ENCODE measurements at places on chromosomes 16 and 17.
A peak's percentile ranks its signal among the peaks of the same experiment; 100 is the strongest.

GRCh38 chr17:57369509-57369945, 113.2 kb downstream of the MSI2 start:
- DNase-seq: no peak

GRCh38 chr17:62093188-62094155, 28.4 kb upstream of the MED13 start:
- no peak for DNase-seq

DNA sequence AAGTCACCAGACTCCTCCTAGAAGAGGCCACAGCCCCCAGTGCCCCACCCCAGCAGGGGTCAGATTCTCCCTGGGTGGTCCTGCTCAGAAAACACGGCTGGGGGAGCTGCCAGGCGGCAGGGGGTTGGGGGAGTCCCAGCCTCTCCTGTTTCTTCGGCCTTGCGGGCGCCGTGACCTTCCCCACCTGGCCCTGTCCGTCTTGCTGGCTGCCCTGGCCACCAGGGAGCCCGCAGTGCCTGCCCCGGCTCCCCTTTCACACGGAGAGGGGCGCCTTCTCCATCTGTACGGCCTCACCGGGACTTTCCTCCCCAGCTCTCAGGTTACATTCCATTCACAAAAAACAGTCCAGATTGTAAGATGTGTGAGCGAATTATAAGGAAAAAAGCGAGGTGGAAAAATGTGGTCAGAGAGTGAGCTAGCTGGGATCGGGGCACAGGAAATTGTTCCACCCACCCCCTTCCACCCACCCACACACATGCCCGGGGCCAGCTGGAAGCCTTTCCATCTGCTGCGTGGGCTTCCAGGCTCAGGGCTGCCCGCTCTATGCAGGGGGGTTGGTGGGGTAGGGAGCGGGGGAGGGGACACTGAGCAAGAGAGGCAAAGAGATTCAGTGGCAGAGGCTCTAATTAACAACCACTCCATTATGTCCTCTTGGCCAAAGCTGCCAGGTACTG, 14.6 kb upstream of the CIBAR2 start:
- DNase-seq: peak; percentile 31

GRCh38 chr16:84862804-84863480, 43.2 kb downstream of the CRISPLD2 start:
- DNase-seq: no peak

GRCh38 chr17:34285286-34285792, at the start of gene CCL11:
Gene CCL11 (plus strand): TSS chr17:34285742. CDS start chr17:34285809, 67 bp downstream.
- DNase-seq: no peak

- DNase-seq: no peak
Measured at GRCh38 chr16:30184891-30185682, 1.7 kb downstream of the CORO1A start.

DNA sequence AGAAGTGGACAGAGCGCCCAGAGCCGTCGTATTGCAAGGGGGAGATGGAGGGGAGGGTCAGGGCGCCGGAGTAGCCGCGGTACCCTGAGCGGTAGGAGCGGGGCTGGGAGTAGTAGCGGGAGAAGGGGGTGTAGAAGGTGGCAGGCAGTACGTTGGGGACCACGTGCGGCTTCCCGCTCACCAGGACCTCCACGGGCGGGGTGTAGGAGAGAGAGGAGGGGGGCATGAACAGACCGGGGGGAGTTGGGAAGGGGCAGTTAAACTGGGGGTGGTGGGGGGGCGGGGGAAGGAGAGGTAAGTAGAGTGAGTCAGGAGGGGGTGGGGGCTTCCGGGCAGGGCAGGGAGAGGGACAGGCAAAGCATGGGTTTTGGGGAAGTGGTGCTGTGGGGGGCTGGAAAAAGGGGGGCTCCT, 16.8 kb downstream of the ST6GALNAC2 start:
- no peak for DNase-seq

- no peak for DNase-seq
Measured at GRCh38 chr16:23496821-23497542, 13.3 kb downstream of the GGA2 start.

- DNase-seq: no peak
Measured at GRCh38 chr17:73083432-73083831, 9.1 kb downstream of the SLC39A11 start.

GRCh38 chr17:19348806-19349205, 13.7 kb downstream of the B9D1 start:
- DNase-seq: no peak

DNA sequence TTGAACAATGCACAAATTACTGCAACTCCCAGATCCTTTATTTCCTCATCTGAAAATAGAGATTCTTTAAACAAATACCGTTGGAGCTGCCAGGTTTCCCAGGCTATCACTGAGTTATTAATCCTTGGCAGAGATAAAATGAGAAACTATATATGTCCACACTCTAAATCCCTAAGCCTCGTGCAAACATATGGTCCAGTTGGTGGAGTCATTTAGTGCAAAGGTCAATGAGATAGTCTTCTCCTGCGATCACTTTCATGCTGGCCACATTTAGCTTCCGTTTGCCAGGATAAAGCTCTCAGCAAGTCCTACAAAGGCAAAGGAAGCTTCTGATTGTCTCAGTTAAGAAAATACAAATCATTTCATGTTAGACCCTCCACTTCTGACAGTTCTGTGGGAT, 11.0 kb downstream of the GRIN2A start:
- DNase-seq: no peak

- DNase-seq: no peak
Measured at GRCh38 chr17:6554871-6555330, 1.5 kb downstream of the PITPNM3 start.

- DNase-seq: no peak
Measured at GRCh38 chr17:42761638-42762037, 611 bp downstream of the RAMP2 start.

DNA sequence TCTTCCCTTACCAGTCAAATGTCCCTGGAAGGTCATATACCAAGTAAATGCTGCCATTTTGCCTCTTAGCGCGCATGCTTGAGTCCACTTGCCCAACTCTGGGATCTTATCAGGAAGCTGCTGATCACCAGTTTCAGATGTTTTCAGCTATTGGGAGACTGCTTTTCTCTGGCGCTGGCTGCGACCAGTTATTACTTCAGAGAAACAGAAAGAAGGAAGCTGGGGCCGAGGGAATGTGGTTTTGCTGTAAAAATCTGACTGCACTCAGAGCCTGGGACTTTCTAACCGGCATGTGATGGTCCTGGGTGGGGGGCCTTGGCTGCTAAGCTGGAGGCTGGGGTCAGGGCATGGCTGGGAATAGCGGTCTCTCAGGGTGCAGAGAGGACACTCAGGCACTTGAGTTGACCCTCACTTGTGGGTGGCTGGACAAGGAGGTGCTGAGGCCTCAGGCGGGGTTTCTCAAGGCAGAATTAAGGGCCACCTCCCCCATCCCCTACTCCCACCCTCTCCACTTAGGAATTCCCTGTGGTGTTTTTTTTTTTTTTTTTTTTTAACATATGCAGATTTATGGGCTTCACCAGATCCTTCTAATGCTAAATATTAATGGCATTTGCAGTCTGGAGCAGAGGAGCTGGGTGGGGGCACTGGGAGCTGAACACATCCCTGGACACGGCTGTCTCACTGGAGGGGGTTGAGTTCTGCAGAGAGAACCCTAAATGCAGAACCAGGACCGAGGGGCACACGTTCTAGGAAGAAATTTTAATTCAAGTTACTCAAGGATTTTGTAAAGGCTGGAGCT, 145.8 kb downstream of the CYLD start:
- no peak for DNase-seq

GRCh38 chr17:74827800-74828199, 31.9 kb downstream of the GRIN2C start:
- DNase-seq: no peak

DNA sequence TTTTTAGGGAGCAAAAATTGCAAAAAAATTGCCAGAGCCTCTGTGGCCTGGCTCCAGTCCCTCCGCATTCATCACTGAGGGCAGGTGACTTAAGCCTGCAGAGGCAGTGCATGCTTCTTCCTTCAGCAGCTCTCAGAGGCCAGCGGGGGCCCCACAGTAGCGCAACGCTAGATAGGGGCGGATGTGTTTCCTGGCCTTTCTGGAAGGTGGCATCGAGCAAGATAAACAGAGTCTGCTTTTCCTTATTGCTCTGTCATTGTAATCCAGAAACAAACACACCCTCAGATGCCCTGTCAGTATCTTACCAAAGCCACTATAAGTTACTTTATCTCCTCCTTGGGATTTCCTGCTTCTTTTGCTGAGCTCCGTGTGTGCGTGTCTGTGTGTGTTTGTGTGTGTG, 75.5 kb upstream of the IRX6 start:
- DNase-seq: no peak

All from DMS153 (cell line).